ENCODE measurements at places on chromosomes 5 and 9.

DNA sequence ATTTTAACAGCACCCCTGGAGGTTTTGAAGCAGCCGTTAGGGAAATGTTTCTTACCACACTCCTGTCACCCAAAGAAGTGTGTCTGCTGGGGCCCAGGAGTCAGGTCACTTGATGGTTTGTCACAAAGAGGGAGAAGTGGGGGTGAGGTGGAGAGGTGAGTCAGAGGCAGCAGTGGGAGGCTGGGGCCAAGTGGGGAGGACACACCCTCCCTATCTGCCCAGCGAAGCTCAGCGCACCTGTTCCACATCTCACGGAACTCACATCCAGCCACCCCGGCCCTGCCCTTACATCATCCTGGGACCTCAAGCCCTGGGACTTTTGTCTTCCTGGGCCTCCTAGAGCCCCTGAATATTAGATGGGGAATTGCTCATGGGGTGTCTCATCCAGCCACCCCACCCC lies 171.1 kb upstream of the SMIM23 start:
- no peak for DNase-seq

DNA sequence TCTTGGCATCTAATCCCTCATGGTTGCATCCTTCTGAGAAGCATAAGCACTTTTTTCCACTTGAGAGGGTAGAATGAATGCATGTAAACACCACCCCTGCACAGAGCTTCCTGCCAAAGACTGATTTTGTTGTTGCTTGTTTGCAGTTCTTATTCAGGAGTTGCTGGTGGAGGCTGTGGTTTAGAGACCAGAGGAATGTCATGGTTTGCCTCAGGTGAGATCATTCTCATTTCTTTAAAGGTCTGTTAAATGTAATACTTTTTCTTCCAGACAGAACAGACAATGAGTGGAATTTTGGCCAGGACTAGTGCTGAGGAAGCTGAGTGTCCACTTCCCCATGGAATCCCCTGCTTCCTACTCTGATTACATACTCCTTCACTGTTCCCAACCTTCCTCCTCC lies 3.2 kb upstream of the TNC start:
- DNase-seq = no peak

DNA sequence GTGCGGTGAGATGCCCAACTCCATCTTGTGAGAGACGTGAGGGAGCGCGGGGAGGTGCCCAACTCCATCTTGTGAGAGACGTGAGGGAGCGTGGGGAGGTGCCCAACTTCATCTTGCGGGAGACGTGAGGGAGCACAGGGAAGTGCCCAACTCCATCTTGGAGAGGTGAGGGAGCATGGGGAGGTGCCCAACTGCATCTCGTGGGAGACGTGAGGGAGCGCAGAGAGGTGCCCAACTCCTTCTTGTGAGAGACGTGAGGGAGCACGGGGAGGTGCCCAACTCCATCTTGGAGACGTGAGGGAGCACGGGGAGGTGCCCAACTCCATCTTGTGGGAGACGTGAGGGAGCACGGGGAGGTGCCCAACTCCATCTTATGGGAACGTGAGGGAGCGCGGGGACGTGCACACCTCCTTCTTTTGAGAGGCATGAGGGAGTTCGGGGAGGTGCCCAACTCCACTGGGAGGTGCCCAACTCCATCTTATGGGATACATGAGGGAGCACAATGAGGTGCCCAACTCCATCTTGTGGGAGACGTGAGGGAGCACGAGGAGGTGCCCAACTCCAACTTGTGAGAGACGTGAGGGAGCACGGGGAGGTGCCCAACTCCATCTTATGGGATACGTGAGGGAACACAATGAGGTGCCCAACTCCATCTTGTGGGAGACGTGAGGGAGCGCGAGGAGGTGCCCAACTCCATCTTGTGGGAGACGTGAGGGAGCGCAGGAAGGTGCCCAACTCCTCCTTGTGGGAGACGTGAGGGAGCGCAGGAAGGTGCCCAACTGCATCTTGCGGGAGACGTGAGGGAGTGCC lies 235.4 kb downstream of the CACNA1B start:
- DNase-seq = no peak

- no peak for DNase-seq
Measured at GRCh38 chr9:129619787-129620668, 873 bp downstream of the C9orf50 start.

- no peak for DNase-seq
Measured at GRCh38 chr9:131610231-131610761, 65.0 kb downstream of the PRRT1B start.

- DNase-seq = peak; percentile 9
Measured at GRCh38 chr5:64811050-64811640, 42.4 kb downstream of the CWC27 start.

- no peak for DNase-seq
Measured at GRCh38 chr9:93612796-93613154, 36.4 kb downstream of the PHF2 start.

Measured in BJ (cell line).